ENCODE measurements at places on chromosomes 11 and 22. TPM values are rescaled to one million over a fixed set of nuclear protein-coding genes. Genes with fewer than 3 reads are reported as not detected.

Gene CSNK2A3
- 3.0 TPM for total RNA-seq

Gene TRIM49D1
- not detected for total RNA-seq

Gene DMC1
- total RNA-seq: 5.2 TPM

Gene OR4X1
- not detected for total RNA-seq

Gene MYRF
- total RNA-seq: 106 TPM

Gene SPI1
- total RNA-seq: 6.0 TPM

Gene CHRNA10
- 2.2 TPM for total RNA-seq

Gene USH1C
- not detected for total RNA-seq

Gene KRTAP5-10
- not detected for total RNA-seq

Gene PUS3
- 7.9 TPM for total RNA-seq

GRCh38 chr11:57379732-57380131 is 1.2 kb downstream of the PRG3 start:
- no peak for DNase-seq

- no peak for DNase-seq
Measured at GRCh38 chr11:111465400-111465799, 46.8 kb downstream of the BTG4 start.

DNA sequence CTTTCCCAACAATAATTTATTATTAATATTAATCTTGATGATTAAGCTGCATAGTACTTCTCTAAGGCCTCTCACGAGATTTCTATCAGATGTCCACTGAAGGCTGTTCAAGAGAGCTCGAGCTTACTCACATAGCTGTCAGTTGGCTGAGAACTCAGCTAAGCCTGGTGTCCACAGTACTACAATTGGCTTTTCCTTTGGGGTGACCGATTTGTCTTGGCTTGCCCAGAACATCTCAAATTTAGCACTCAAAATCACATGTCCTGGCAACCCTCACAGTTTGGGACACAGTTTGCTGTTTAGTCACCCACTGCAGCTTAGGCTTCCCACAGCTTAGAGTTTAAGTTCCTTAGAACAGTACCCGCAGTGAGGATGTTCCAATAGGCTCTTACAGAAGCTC is 96.5 kb downstream of the LUZP2 start:
- no peak for DNase-seq

GRCh38 chr22:38137876-38138687 is 27.6 kb upstream of the BAIAP2L2 start:
- no peak for DNase-seq

DNA sequence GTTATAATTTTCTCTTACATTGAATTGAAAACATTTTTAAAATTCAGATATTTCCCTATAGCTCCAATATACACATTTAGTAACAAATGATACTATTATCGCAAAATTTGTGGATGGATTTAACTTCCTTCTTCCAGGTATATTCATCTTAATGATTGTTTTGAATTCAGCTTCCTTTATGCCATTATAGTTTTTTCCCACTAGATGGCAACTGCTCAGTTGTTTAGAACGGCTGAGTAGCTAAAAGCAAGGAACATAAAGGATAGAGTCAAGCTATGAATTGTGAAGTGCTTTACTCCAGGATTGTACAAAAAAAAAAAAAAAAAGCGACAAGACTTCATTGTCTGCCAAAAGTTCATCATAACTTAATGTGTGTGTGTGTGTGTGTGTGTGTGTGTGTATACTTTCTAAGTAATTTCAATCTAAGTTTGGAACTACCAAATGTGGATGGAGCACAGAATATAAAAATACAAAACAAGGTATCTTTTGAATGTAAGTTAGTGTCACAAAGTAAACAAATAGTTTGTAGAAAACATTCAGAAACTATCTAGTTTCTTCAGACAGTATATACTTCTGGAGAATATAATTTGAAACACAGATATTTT is 846.4 kb downstream of the DLG2 start:
- no peak for DNase-seq

DNA sequence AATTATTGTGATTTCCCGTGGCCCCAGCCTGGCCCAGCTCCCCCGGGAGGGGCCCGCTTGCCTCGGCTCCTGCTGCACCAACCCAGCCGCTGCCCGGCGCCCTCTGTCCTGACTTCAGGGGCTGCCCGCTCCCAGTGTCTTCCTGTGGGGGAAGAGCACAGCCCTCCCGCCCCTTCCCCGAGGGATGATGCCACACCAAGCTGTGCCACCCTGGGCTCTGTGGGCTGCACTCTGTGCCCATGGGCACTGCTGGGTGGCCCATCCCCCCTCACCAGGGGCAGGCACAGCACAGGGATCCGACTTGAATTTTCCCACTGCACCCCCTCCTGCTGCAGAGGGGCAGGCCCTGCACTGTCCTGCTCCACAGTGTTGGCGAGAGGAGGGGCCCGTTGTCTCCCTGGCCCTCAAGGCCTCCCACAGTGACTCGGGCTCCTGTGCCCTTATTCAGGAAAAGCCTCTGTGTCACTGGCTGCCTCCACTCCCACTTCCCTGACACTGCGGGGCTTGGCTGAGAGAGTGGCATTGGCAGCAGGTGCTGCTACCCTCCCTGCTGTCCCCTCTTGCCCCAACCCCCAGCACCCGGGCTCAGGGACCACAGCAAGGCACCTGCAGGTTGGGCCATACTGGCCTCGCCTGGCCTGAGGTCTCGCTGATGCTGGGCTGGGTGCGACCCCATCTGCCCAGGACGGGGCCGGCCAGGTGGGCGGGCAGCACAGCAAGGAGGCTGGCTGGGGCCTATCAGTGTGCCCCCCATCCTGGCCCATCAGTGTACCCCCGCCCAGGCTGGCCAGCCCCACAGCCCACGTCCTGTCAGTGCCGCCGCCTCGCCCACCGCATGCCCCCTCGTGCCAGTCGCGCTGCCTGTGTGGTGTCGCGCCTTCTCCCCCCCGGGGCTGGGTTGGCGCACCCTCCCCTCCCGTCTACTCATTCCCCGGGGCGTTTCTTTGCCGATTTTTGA is 3.3 kb upstream of the ANKRD13D start:
- no peak for DNase-seq

GRCh38 chr11:69647390-69647748 is 6.4 kb downstream of the CCND1 start:
- no peak for DNase-seq

DNA sequence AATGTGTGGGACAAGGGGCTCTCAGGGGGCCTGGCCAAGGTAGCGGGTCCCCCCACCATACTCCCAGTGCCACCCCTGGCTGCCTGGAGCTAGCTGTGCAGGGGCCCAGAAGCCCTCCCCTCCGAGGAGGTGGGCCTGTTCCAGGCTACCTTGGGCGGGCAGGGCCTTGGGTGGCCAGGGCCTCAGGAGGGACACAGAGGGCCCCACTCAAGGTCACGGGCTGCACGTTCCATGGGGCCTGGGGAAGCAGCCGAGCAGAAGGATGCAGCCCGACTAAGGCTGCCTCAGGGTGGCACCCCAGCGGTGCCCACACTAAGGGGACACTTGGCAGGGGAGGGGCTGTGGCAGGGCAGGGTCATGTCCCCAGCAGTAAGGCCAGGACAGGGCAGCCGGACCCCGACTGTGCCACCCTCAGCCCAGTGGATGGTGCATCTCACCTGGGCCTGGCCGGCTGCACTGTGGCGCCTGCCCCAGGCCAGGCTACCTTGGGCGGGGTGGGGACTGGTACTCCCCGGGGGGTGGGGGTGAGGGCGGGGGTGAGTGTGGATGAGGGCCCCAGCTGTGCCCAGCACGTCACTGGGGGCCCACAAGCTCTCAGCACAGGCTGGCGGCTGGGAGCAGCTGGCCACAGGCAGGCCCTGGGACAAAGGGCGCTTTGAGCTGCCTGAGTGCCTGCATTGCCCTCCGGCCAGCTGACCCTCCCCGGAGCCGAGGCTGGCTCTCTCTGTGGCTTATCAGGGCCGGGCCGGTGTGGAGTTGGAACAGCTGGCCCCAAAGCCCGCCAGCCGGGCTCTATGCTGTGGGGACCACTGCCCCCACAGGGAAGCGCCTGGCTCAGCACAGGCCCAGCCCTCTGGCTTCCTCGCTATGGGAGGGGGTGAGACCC is 117.1 kb downstream of the KCNQ1 start:
- no peak for DNase-seq

DNA sequence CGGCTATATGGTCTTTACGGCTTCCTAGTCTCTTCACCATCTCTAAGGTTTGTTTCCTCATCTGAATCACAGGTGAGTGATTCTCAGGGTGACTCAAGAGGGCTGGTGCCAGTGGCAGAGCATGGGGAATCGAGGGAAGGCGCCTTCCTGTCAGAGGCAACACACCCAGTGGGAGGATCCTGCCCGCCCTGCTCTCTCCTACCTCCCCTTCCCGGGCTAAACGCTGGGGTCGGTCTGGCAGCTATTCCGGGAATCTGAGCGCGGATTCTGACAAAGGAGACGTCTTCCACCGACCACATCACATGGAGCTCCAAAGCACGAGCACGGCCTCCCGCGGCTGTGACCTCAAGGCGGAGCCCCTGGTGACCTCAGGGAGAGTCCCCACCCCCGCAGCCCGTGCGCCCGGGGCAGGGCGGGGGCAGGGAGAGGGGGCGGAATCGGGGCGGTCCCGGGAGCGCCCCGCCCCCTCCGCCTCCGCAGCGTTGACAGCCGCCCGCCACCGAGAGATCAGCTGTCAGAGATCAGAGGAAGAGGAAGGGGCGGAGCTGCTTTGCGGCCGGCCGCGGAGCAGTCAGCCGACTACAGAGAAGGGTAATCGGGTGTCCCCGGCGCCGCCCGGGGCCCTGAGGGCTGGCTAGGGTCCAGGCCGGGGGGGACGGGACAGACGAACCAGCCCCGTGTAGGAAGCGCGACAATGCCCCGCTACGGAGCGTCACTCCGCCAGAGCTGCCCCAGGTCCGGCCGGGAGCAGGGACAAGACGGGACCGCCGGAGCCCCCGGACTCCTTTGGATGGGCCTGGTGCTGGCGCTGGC is at the start of gene SMPD1:
Gene SMPD1, plus strand, starts transcription at position 570 of the 813 bp plus-strand sequence. Its CDS starts 125 bp downstream, at position 695.
- peak; percentile 91 for DNase-seq

- no peak for DNase-seq
Measured at GRCh38 chr11:86124251-86125233, 55.7 kb upstream of the PICALM start.

GRCh38 chr22:31938296-31938695 is 6.0 kb upstream of the YWHAH start:
- no peak for DNase-seq

DNA sequence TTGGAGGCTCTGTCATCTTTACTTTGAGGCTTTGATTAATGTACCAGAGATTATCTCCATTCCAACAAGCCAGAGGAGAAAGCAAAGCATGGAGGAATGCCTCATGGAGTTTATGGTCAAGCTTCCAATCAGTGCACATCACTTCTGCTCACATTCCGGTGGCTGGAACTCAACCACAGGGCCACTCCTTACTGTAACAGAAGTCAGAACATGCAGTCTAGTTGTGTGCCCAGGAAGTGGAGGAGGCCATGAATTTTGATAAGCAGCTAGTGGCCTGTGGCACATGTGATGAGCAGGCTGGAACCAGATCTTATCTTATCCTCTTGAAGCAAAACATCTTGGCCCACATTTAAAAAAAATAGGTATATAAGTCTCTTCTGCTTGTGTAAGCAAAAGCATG is 258.9 kb upstream of the ARHGAP20 start:
- DNase-seq: no peak

GRCh38 chr11:66546368-66546965 is at the start of gene ACTN3:
TSS of gene ACTN3 (plus strand) at chr11:66546903. CDS start at chr11:66546938, 35 bp downstream.
- DNase-seq: peak; percentile 64

DNA sequence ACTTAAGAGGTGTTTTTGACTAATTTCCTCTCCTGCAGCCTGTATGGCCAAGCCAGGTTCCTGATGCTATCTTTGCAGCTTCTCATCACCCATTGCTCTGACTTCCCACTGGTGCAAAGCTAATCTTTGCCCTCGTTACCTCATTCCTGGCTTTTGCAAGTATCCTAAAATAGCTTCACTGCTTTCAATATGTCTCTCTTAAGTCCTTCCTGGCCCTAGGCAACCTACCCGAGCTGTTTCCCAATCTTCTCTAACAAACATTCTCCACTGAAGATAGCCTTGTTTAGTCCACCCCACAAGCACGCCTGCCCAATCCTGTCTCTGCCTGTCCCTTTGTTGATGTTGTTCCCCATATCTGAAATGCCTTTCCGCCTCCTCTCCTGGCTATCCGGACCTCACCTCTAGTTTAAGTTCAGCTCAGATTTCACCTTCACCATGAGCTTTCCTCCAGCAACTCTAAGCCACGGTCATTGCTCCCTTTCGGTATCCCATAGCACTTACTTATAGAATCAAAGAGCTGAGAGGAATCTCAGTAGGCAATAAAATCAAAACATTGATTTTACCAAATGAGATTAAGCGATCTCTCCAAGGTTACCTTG is 30.1 kb upstream of the CECR2 start:
- no peak for DNase-seq

DNA sequence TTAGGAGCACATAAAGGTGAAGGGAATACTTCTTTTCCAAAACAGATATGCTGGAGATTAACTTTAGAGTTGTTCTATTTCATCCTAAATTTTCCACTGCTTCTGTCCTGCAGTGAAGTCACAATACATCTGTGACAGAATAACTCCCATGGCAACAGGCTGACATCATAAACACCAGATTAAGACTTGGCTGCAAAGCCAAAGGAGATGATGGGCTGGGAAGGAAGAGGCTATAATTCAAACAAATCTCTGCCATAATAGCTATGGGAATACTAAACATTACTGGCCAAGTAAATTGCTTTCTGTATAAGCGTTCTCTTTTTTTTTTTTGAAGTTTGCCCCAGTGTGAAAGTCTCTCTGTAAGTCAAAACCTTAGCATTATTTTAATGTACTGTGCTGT is 107.7 kb downstream of the CADM1 start:
- DNase-seq: no peak

DNA sequence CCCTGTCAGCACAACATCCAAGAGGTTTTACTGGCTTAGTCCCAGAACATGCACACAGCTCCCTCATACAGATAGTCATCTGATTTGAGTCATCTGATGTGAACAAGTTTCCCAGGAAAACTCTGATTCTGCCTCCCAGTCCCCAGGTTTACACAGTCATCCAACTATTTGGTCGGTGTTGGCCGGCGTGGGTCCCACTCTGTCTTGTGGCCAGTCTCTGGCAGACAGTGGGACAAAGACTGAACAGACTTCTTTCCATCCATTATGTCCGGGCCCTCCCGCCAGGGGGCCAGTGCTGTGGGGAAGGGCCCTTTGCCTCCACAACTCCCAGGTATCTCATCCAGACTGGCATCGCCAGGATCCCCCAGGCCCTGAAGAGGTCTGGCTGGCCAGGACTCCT is 60.0 kb downstream of the BTG4 start:
- DNase-seq: no peak

GRCh38 chr11:119810478-119811232 is 81.7 kb upstream of the NECTIN1 start:
- no peak for DNase-seq

GRCh38 chr11:112834277-112834755 is 126.9 kb upstream of the NCAM1 start:
- DNase-seq: peak; percentile 19

- DNase-seq: no peak
Measured at GRCh38 chr11:34044664-34045485, 6.7 kb upstream of the CAPRIN1 start.

- DNase-seq: no peak
Measured at GRCh38 chr11:48127521-48128183, 89.0 kb upstream of the OR4B1 start.

GRCh38 chr11:85062659-85063058 is 564.5 kb downstream of the DLG2 start:
- no peak for DNase-seq

DNA sequence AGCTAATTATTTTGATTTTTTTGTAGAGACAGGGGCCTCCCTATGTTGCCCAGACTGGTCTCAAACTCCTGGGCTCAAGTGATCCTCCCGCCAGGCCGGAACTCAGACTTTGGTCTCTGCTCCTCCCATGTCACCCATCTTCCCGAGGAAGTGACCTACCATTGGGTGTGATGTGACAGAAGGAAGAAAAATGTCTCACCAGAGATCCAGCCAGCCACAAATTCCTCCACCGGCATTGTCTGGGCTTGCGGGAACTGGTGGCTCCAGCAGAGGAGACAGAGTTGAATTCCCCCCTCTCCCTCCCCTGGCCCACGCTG is 772 bp downstream of the SLC25A45 start:
- DNase-seq: no peak

Measured in uterus (tissue), 4 donors.